Effector CD8-positive, alpha-beta T cell (primary cell): ENCODE measurements at places on chromosomes 2 and 18.

DNA sequence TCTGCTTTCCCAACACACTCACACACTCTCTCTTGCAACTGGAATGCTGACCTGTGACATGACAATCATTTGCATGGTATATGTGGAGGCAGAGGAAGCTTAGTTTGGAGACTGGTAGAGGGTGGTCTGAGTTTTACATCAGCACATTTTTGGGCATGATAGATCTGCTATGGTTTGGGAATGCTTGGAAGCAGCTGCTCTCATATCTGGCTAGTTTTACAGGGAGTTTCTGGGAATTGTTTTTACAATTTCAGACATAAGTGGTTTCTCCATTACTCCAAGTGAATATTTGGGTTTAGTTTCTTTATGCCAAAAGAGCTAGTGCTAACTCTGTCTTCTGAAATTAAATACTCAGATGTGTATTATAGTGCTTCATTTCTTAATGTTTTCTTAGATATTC is 977.6 kb downstream of the SUCLG1 start:
- DNase-seq, result no peak

- DNase-seq, result no peak
These were observed 5.0 kb downstream of the NT5DC4 start for GRCh38 chr2:112725545-112726457.

DNA sequence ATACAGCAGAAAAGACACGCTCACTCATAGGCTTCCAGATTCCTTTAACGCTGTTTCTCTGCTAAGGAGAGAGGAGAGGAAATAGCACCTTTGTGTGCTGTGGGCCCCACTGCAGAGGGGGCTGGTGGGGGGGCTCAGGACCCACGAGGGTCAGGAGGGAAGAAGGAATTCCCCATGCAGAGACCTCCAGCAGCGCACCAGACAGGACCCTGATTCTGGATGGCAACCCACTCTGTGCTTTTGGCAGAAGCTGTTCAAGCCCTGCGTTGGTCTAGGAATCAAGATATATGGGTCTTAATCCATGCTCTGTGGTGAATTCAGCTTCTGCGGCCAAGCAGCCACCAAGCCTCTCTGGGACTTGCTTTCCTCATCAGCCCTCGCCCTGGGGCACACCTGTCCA is 31.0 kb downstream of the MYCN start:
- no peak for DNase-seq

DNA sequence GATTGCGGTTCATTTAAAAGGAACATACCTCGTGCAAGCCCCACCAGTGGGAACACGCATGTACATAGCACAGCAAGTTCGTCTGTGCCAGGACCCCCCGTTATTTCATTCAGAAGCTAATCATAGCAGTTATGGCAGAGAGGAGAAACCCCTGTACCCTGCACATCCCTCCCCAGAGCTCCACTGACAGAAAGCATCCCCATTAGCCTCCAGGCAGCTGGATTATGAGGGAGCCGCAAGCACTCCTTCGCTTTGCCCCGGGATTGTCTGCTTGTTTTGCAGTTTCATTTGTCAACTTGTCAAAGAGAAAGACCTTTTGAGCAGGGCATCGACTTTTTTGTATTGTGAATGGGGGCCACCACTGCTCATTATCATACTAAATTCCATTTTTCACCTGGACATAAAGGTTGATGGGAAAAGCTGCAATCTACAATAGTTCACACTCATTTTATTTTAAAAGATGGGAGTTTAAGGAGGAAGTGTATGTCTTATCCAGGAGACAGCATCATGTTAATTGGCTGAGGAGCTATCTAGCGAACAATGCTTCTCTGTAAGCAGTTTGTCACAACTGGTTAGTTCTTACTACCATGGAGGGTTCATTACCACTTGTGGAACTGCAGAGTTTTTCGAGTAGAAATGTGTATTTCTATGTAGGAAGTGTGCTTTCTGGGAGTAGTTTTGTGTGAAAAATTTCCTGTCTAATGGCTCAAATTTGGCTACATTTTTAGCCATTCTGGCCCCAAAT is 255.3 kb downstream of the THSD7B start:
- DNase-seq, result no peak

DNA sequence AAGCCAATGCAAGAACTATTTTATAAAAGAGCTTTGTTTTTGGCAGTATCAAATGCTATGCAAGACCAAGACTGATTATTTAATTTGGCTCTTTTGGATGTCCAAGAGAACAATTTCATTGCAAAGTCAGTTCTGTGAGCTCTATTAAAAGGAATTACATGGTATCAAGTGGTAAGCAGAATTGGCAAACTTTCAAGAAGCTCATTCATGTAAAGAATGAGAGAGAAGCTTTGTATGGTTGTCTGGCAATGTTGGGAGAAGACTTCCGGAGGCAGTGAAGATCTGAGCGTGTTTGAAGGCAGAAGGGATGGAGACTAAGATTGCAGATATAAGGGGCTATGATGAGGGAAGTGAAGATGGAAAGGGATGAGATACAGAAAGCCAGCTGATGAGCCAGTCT is 49.6 kb downstream of the CPS1 start:
- no peak for DNase-seq

GRCh38 chr2:34099377-34099776 is 500.3 kb upstream of the FAM98A start:
- DNase-seq, result no peak

- DNase-seq, result no peak
These were observed 533.0 kb downstream of the TMX3 start for GRCh38 chr18:68181956-68182355.
